HS-27A (cell line): ENCODE measurements at places on chromosomes 16 and 17.

DNA sequence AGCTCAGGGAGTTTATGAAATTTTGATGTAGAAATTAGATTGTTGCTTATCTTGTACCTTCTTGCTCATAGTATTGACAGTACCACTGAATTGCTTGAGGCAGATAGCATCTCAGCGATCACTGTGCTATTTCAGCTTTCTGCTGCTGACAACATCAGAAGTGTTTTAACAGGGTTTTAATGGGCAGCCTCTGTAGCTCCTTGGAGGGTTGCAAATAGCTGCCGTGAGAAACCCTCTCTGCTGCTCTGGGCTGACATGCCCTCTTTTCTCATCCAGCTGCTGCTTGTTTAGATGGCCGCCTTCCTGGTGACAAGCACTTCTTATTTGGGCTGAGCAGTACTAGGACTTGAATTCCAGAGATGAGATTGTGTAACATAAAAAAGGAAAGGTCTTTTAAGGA lies 180.2 kb upstream of the TBX2 start:
- no peak for DNase-seq

- no peak for DNase-seq
Observed at GRCh38 chr17:37592291-37592690, 16.9 kb downstream of the SYNRG start.

DNA sequence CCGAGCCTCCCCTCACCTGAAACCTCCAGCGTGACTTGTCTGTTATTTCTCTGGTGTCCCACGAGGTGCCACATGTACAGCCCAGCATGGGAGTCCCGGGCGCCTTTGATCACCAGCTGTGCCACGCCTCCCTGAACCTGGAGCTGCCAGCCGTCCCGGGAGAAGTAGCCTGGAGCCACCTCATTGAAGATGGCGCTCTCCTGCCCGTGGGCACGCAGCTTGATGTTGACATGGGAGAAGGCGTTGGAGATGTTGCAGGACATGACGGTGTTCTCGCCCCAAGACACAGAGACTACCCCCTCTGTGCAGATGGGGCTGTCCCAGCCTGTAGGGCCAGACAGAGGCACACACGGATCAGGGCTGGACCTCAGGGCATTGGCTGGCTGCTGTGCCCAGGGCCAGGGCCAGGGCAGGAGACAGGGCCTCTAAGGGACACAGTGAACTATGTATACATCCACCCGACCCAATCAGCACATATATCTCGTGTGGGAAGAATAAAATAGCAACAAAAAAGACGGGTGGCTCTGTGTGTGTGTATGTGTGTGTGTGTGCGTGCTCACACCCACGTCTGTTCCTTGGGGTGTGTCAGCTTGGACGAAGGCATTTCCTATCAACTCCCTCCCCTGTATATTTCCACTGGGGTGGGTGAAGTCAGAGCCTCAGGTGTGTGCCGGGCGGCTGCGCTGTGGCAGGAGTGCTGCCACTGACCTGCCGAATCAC lies 7.3 kb upstream of the CD7 start:
- no peak for DNase-seq

- no peak for DNase-seq
Observed at GRCh38 chr16:88484505-88485365, 31.7 kb downstream of the ZFPM1 start.
